ENCODE measurements at places on chromosomes 12 and 14. TPM values are rescaled to one million over a fixed set of nuclear protein-coding genes. Genes with fewer than 3 reads are reported as not detected.

The RIN3 gene
- total RNA-seq: 3.0 TPM

The CDC42BPB gene
- total RNA-seq: 87.1 TPM

The TAS2R43 gene
- 0.53 TPM for total RNA-seq

The TAS2R14 gene
- total RNA-seq: 1.1 TPM

The CD4 gene
- total RNA-seq: 2.7 TPM

The LHX5 gene
- total RNA-seq: 1.5 TPM

The ASPG gene
- total RNA-seq: 3.4 TPM

The HOXC5 gene
- total RNA-seq: not detected

The B4GALNT3 gene
- 19.0 TPM for total RNA-seq

The LMO3 gene
- 22.2 TPM for total RNA-seq

The USP44 gene
- 120 TPM for total RNA-seq
